ENCODE measurements at places on chromosomes 1 and 21. TPM values are rescaled to one million over a fixed set of nuclear protein-coding genes. Genes with fewer than 3 reads are reported as not detected.

The PTGFRN gene
- total RNA-seq, result 94.3 TPM

The C1orf94 gene
- total RNA-seq, result 0.06 TPM

The GUCA2B gene
- total RNA-seq, result not detected

The SOX13 gene
- total RNA-seq, result 8.6 TPM

The PRRX1 gene
- total RNA-seq, result 229 TPM

The OR2T2 gene
- total RNA-seq, result not detected
